ENCODE measurements at places on chromosomes 16 and 17.
A peak's percentile ranks its signal among the peaks of the same experiment; 100 is the strongest.

GRCh38 chr17:38510421-38511149 is 82.3 kb downstream of the ARHGAP23 start:
- peak; percentile 47 for DNase-seq

GRCh38 chr17:1000597-1001461 is 3.9 kb downstream of the TIMM22 start:
- peak; percentile 78 for DNase-seq

- peak; percentile 23 for DNase-seq
Measured at GRCh38 chr16:11669380-11670146, 1.3 kb downstream of the SNN start.

- no peak for DNase-seq
Measured at GRCh38 chr17:55054429-55054828, 85.9 kb downstream of the STXBP4 start.

DNA sequence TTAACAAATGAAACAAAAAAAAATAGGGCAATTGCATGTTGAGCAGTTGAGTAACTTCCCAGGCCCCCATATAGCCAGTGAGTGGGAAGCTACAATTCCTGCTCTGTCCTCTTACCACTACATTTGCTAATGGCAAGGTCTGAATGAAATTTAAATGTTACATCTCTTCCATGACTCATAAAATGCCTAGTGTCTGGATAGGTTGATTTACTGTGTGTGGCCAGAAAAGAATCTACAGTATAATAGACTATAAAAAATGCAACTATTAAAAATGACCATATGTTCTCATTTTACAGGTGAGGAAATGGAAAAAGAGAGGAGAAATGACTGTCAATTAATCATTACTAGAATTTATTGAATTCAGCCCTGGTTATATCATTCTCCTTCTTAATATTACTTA is 1199.3 kb downstream of the CDH11 start:
- no peak for DNase-seq

DNA sequence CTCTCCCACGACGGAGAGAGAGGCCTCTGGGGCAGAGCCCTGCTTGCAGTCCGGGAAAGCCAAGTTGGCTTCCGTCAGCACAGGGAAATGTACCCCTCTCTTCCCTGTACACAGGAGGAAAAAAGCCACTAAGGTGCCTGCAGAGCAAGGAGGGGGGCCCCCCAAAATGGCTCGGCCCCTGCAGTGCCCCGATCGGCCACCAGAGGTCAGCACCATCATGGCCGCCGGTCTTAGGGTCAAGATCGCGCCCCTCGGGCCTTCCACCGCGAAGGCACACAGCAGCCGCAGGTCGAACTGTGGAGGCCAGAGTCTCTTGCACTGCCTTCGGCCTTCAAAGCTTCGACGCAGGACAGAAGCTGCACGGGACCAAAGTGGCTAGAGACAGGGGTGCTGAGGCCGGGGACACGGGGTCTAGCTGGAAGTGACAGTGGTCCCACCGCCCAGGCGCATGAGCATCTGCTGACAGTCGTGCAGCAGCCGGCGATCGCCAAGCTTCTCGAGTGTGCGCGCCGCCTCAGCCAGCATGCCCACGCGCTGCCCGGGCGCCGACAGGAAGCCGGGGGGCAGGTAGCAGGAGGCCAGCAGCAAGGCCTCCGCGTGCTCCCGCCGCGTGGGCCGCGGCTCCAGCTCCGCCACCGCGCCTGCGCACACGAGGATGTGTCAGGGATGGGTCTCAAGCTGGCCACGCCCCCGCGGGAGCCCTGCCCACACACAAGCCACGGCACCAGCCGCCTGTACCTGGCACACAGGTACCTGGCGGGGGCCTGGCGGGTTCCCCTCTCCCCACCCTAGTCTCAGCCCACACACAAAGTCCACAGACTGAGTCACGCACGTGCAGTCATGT is 24.4 kb downstream of the SREBF1 start:
- peak; percentile 61 for DNase-seq

GRCh38 chr17:1042486-1042885 is 45.6 kb downstream of the TIMM22 start:
- DNase-seq: no peak

DNA sequence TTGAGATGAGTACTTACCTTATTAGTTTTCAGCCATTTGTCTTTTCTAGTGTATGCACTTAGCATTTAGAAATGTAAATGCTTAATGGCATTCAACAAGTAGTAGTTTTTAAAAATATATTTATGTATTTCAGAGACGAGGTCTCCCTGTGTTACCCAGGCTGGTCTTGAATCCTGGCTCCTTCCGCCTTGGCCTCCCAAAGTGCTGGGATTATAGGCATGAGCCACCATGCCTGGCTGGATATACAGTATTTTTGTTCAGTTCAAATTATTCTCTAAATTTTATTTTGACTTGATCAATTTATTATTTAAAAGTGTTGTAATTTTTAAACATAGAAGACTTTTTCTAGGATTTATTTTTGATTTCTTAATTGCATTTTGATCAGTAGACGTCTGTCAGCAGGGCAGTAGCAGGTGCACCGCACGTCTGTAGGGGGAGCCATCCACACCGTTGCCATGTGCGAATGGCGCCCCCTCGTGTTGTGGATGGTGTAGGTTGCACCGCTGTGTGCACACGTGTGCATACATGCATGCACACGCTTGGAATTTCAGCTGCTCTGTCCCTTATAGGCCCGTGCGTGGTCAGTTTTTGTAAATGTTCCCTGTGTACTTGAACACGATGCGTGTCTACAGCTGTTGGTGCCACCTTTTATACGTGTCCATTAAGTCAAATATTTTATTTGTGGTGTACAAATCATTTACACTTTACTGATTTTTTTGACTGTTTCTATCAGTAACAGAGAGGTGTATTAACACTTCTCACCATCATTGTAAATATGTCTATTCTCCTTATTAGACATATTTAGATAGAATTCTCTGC is 30.6 kb downstream of the RPTOR start:
- peak; percentile 95 for DNase-seq

- peak; percentile 90 for DNase-seq
Measured at GRCh38 chr17:3885970-3886369, 6.9 kb downstream of the CAMKK1 start.

- DNase-seq: peak; percentile 35
Measured at GRCh38 chr17:8532021-8532420, 96.3 kb downstream of the NDEL1 start.

DNA sequence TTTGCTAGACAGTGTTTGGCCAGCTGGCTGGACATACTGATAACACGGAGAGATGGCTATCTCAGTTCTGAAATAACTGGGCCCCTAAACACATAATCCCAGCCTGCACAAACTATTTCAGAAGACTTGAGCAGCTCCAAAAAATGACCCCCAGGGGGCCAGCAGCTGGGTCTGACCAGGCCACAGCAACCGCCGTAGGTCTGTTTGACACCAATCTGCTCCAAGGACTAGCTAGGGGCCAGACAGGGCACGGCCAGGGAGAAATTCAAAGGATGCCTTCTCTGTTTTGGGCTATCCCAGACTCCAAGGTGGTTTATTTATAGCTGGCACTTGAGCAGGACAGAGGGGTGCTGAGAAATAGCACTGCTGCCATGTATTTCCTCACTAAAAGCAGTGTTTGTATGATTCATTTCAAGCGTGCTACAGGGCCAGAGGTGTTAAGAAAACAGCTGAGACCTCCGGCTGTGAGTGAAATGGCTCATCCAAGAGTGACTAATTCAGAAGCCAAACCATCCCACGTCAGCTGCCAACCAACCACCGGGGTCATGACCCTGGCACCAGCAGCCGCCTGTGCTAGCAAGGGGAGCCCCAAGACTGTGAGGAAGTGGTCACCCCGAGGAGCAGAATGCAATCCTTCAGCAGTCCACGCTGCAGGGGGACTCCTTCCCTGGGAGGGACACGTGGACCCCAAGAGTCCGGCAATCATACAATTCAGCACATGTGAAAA is 5.7 kb downstream of the GGA2 start:
- peak; percentile 97 for DNase-seq

DNA sequence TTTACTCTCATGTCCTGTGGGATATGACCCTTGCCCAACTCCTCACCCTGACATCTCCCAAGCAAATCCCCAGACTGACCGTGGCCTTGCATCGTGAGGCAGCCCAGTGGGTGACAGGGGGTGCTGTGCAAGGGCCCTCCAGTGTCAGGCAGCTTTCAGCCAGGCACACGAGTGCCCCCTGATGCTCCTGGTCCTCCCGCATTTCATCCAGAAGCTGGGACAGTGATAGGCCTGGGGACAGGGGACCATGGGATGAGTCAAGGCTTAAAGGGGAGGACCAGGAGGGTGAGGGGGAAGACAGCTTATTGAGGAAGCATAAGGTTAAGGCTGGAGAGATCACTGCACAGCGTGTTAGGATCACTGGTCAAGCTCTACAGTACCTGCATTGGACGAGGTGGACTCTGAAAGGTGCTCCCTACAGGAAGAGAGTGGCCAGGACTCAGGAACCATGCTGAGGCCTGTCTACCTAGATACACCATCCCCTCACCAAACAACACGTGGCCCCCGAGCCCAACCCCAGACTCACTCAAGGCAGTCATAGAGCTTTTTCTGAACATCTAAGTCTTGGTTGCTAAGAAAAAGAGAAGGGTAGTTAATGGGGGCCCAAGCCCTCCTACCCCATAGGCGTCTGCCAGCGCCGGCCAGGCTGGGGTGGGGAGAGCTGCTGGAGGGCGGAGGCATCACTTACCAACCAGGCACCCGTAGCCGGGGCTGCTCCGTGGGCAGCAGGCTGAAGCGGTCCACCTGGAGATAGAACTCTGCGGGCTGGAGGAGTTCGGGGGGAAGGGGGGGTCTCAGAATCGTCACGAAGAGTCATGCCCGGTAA is 998 bp downstream of the ACD start:
- no peak for DNase-seq

DNA sequence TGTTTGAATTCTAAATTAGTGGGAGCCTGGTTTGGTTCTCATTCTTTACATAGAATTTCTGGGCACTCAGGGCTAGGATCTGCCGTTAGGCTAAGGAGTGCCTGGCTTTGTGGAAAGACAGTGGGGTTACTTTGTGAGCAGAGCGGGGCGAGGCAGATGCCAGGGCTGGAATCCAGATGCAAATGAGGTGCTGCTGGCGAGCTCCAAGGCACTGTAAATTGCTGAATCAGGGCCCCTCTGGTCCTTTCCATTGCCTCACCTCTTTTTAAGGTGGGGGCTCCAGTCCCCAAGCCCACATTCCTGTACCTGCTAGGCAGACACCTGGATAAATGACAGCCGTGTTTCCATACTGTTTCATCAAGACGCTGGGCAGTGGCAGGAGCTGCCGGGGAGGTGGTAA is 33.8 kb downstream of the PIPOX start:
- DNase-seq: no peak

DNA sequence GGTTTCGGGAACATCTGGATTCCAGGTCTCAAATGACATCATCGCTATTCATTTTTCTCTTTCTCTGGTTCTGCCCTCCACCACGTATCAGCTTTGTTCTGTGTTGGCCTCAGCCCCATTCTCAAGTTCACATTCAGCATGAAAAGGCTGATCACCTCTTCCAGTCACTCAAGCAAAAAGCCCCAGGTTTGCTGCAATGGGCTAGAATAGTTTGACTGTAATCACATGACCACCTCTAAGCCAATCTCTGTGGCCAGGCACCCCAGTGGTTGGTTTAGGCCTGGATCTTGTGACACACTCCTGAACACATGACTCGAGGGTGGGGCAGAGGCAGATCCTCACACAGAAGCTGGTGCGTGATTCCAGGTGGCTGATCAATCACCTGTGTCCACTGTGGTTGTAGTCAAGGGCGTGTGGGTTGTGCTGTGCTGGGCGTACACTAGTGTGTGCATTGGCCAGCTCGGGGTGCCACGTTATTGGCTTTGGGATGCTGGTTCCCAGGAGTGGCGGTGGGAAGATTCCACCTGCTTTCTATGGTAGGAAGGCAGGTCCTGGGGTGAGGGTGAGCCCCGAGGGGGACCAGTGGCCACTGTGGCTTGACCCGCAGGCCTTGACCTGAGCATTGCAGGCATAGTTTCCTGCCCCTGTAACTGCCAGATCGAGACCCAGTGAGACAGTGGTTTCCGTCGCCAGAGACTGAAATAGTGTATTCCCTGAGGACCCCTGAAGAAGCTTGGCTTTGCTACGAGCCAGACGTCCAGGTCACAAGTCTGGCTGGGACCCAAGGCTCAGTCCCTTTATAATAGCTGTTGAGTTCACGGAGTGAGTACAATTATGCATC is 12.0 kb downstream of the EEF2K start:
- no peak for DNase-seq

DNA sequence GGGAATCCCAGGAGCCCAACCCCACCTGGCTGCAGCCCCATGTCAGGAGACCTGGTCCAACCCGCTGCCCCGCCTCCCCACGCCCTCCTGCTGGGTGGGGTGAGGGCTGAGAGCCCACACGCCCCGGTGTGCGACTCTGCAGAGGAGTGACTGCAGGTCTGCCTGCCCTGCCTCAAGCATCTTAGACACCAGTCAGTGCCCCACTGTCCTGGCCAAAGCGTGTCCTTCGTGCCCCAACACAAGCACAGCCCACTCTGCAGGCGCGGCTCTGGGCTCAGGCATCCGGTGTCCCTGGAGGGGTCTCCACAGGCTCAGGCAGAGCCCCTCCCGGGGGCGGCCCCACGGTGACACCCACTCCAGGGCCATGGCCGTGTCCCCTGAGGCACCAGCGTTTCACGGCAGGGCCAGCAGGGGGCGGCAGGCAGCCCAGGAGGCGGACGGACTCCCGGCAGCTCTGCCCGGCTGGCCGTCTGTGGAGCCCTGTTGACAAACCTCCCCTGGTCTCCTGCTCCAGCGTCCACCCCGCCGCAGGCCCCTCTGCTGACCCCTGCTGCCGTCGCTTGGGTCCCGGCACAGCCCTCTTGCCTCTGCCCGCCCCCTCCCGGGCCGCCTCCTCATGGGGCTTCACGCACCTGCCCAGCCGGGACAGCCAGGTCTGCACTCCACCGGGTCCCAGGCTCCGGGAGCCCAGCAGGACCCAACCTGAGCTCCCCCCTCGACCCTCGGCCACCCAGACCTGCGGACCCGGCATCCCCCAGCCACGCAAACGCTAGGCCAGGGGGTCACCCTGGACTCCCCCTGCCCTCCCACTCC is 8.6 kb upstream of the UBE2I start:
- DNase-seq: peak; percentile 58

- no peak for DNase-seq
Measured at GRCh38 chr16:89606006-89606405, 7.4 kb upstream of the DPEP1 start.

DNA sequence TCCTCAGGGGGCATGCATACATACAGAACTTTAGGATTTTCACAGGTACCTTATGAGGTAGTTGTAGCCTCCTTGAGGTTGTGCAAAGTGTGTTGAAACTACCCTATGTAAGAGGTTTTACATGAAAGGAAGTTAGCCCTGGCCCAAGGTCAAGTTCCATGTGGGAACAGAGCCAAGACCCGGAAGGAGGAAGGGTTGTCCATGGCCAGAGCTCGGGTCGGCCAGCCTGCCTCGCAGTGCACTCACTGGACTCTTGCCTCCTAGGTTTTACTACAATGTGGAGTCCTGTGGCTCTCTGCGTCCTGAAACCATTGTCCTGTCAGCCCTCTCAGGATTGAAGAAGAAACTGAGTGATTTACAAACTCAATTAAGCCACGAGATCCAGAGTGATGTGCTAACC is 8.2 kb downstream of the POLR2C start:
- DNase-seq: peak; percentile 66
